Cardiac muscle cell (in vitro differentiated cells and primary cell): ENCODE measurements at places on chromosomes 1 and 21. TPM values are rescaled to one million over a fixed set of nuclear protein-coding genes. Genes with fewer than 3 reads are reported as not detected.
A peak's percentile ranks its signal among the peaks of the same experiment; 100 is the strongest.

GRCh38 chr21:43754948-43755781 lies 20.9 kb downstream of the CSTB start:
- DNase-seq: no peak

DNA sequence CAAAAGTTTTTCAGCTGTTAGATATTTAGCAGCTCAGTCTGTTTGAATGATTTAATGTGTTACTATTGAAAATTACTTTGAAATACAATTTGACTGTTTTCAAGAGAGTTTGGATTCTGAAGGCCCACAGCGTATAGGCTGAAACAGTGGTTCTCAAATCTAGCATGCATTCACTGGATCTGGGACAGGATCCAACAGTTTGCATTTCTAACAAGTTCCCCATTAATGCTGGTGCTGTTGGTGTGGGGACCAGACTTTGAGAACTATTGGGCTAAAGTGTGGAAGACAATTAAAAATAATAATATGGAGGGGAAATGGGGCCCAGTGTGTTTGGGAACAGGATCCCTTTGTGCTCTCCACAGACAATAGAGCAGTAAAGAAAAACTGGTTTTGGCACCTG lies 31.9 kb downstream of the ITSN1 start:
- no peak for DNase-seq

DNA sequence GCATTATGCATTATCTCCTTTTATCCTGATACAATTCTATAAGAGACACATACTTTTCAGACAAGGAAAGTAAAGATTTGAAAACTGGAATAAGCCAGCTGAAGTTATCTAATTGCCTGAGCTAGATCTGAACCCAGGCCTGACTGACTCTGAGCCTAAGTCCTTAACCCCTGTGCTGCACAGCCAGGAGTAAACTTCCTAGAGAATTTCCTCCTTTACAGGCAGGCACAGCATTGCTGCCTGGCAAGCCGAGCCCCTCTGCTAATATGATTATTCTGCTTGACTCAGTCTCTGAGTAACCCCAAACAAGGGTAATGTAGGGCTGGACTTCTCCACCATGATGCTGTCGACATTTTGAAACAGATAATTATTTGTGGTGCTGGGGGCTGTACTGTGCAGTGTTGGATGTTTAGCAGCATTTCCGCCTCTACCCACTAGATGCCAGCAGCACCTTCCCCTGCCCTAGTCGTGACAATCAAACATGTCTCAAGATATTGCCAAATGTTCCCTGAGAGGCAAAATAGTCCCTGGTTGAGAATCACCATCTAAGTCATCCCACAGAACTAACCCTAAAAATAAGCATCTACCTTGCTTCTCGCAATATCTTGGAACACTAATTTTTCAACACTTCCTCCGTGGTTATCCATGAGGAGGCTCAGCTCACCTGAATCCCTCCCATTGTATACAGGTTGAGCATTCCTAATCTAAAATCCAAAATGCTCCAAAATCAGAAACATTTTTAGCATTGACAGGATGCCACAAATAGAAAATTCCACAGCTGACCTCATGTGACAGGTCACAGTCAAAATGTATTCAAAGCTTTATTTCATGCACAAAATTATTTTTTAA lies 18.5 kb downstream of the CAMK1G start:
- peak; percentile 69 for DNase-seq

DNA sequence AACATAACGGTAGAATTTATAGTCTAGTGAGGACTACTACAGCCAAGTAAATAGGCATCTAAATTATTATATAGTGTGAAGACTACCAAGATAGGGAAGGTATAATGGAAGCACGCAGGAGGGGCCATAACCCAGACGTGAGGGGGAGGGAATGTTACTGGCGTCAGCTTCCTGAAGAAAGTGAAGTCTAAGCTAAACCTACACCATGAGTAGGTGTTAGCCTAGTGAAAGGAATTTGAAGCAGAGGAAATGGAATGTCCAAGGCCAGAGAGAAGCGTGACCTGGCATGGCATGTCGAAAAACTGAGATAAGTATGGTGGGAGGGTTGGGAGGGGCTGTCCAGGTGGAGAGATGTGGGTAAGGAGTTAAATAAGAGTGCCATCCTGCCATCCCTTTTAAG lies 140.5 kb downstream of the SLC44A5 start:
- DNase-seq: no peak

DNA sequence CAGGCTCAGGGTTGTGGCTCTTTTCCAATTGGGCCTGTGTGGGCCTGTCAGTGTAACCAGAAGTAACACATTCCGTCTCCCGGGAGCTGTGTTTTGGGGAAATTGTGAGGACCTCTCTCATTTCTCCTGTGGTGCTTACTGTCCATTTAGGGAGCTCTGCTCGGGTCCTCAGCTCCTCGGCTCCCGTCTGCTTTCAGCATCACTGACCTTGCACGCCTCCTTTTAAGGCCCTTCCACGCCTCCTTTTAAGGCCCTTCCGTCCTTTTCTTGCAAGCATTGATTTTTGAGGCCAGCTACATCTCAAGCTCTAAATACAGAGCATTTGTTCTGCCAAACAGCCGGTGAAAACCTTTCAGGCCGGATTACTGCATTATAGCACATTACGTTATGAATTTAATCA lies 9.7 kb downstream of the CA6 start:
- no peak for DNase-seq

- no peak for DNase-seq
These were observed 1.1 kb downstream of the TXNIP start for GRCh38 chr1:145995148-145995881.

GRCh38 chr1:243268751-243269460 lies 13.1 kb downstream of the SDCCAG8 start:
- DNase-seq: peak; percentile 14

DNA sequence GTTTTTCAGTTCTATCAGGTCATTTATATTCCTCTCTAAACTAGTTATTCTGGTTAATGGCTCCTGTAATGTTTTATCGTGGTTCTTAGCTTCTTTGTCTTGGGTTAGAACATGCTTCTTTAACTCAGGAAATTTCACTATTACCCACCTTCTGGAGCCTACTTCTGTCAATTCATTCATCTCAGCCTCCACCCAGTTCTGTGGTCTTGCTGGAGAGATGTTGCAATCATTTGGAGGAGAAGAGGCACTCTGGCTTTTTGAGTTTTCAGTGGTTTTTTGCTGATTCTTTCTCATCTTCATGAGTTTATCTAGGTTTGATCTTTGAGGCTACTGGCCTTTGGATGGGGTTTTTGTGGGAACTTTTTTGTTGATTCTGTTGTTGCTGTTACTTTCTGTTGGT lies 213.0 kb downstream of the BRINP2 start:
- DNase-seq: no peak

- peak; percentile 59 for DNase-seq
These were observed 5.2 kb downstream of the IRF2BP2 start for GRCh38 chr1:234604495-234605398.

GRCh38 chr1:4128616-4129015 lies 228.5 kb upstream of the C1orf174 start:
- no peak for DNase-seq

DNA sequence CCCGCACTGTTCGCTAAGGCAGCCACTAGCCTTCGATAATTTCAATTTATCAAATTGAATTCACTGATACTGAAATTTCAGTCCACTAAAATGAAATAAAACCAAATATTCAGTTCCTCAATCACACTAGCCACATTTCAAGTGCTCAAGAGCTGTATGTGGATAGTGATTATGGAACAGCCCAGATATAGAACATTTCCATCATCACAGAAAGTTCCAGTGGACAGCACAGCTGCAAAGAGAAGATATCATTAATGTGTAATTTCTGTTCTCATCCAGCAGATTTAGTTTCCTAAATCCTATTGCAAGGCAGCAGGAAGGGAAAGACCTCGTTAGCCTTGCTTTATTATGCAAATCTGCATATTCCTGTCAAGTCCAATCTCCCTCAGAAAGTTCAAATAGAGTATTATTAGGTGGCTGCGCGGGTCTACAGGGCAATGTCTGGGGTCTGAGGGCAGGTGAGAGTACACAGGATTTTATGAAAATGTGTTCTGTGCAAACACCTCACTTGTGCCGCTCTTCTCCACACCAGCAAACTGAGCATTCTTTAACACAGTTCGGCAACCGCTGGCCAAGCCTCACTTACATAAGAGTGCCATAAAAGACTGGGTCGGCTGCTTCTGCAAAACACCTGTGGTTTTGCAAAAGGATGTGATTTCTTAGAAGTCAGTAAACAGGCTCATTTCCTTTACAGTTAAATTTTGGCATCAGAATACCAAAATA lies 22.4 kb downstream of the CAPZB start:
- no peak for DNase-seq

DNA sequence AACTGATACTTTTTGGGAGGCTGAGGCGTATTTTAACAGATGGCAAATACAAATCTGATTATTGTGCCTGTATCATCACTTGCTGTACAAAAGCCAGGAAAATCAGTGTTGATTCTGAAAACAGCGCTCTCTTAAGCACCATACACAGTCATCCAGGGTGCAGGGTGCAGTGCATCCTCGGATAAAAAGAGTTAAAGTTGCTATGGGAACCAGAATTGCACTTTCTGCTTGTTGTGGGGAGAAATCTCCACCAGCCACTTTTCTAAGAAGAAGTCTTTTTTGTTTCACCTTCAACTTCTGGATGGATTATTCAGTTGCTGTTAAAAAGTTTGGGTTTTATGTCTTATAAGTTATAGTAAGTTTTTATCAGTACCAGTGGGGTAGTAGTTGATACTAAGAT lies 3.8 kb downstream of the LAMC1 start:
- DNase-seq: no peak

The TRIM46 gene
- 3.6 and 5.4 TPM in 2 replicates for total RNA-seq

The ZNF644 gene
- total RNA-seq: 37.3 and 43.6 TPM in 2 replicates

The PRELP gene
- total RNA-seq: 0.25 TPM in 1 of 2 replicates, not detected in the other
